ENCODE measurements at places on chromosomes 2 and 18.

- DNase-seq, result no peak
Measured at GRCh38 chr2:109542384-109542783, 71.4 kb downstream of the SEPTIN10 start.

DNA sequence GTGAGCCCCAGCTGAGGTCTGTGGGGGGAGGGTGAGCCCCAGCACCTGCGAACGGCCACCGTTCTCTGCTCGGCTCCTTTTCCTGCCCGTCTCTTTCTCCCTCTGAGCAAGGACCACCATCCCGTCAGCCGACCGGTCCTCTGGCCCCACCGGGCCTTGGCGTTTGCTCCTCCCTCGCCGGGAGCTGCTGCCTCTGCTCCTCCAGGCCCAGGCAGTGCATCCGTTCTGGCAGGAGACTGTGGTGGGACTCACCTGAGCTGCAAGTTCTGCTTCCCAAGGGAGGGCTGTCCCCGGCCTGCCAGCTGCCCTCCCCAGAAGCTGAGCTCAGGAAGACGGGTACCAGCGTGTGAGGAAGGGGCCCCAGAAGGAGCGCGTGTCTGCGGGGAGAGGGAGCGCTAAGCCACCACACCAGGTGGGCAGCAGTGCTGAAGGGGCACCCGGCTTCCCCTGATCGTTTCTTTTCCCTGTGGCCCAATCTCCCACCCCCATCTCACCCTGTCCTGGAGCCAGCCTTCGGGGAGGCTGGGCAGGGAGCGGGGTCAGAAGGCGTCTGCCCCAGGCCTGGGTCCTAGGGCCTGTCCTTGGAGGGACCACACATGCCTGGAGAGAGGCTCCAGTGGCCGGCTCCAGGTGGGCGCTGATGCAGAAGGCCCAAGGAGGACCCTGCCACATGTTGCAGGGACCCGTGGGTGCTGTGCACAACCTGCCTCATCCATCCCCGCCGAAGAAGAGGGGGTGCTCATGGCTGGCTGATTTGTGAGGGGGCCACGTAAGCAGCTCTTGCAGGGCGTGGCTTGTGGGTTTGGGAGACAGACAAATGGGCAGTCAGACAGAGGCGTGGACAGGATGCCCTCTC is 2.5 kb upstream of the RTP5 start:
- DNase-seq, result no peak

- DNase-seq, result no peak
Measured at GRCh38 chr18:48799724-48800315, 150.9 kb downstream of the SMAD7 start.

- DNase-seq, result no peak
Measured at GRCh38 chr2:207482630-207483029, 47.1 kb upstream of the CREB1 start.
